ENCODE measurements at places on chromosomes 4 and X. TPM values are rescaled to one million over a fixed set of nuclear protein-coding genes. Genes with fewer than 3 reads are reported as not detected.

Gene CYLC1
- total RNA-seq, result not detected

Gene FAAH2
- total RNA-seq, result 3.6 TPM

Gene CENPU
- total RNA-seq, result 2.6 TPM

Gene GLRA2
- not detected for total RNA-seq

Measured in tracheal epithelial cell (primary cell).